ENCODE measurements at places on chromosomes 13 and 19.
A peak's percentile ranks its signal among the peaks of the same experiment; 100 is the strongest.

DNA sequence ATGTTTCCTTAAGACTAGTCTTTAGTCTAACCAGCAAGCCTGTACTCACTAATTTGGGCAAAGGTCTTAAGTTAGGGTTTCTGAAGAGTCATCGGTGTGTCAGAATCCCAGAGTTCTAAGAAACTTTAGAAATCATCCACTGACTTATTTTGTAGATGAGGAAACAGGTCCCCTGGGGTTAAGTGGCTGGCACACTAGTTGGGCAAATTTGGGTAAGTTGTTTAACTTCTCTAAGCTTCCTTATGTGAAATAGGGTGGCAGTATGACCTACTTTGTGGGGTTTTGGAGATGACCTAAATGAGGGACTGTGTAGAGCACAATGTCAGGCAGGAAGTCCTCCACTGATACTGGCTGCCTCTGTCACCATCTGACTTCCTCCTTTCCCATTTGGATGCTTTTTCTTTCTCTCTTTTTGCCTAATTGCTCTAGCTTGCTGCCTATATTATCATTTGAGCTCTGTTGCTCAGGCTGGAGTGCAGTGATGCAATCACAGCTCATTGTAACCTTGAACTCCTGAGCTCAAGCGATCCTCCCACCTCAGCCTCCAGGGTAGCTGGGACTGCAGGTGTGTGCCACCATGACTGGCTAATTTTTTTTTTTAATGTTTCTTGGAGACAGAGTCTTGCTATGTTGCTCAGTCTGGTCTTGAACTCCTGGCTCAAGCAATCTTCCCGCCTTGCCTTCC lies 2.3 kb downstream of the ADGRE3 start:
- no peaks in the 10 kb centered on the region for H3K27me3 ChIP-seq
- no peaks in the 10 kb centered on the region for H3K36me3 ChIP-seq
- no peak overlapping the region for H3K4me3 ChIP-seq
- H3K27ac ChIP-seq: no peak overlapping the region

GRCh38 chr19:18304208-18304457 lies 18.7 kb downstream of the LSM4 start:
- H3K36me3 ChIP-seq: peaks cover 3% of the 10 kb centered on the region
- H3K4me1 ChIP-seq: peaks cover 22% of the 10 kb centered on the region
- no peak for DNase-seq
- no peaks in the 10 kb centered on the region for H3K27me3 ChIP-seq
- peak overlapping the region; percentile 97 for H3K27ac ChIP-seq
- no peak overlapping the region for H3K4me3 ChIP-seq

GRCh38 chr19:661427-662196 lies 1.4 kb downstream of the RNF126 start:
- peaks cover 14% of the 10 kb centered on the region for H3K4me1 ChIP-seq
- peaks cover 7% of the 10 kb centered on the region for H3K36me3 ChIP-seq
- DNase-seq: no peak
- peak overlapping the region; percentile 75 for H3K27ac ChIP-seq
- no peaks in the 10 kb centered on the region for H3K27me3 ChIP-seq

- peaks cover 4% of the 10 kb centered on the region for H3K36me3 ChIP-seq
- no peak overlapping the region for H3K27ac ChIP-seq
- peaks cover 7% of the 10 kb centered on the region for H3K4me1 ChIP-seq
- no peak for DNase-seq
- no peaks in the 10 kb centered on the region for H3K27me3 ChIP-seq
- no peak overlapping the region for H3K4me3 ChIP-seq
Measured at GRCh38 chr19:41377977-41378709, 1.8 kb downstream of the TMEM91 start.

- peaks cover 20% of the 10 kb centered on the region for H3K27me3 ChIP-seq
- DNase-seq: no peak
- no peak overlapping the region for H3K27ac ChIP-seq
- H3K4me3 ChIP-seq: no peak overlapping the region
Measured at GRCh38 chr13:20264271-20265018, 32.3 kb upstream of the GJB6 start.

DNA sequence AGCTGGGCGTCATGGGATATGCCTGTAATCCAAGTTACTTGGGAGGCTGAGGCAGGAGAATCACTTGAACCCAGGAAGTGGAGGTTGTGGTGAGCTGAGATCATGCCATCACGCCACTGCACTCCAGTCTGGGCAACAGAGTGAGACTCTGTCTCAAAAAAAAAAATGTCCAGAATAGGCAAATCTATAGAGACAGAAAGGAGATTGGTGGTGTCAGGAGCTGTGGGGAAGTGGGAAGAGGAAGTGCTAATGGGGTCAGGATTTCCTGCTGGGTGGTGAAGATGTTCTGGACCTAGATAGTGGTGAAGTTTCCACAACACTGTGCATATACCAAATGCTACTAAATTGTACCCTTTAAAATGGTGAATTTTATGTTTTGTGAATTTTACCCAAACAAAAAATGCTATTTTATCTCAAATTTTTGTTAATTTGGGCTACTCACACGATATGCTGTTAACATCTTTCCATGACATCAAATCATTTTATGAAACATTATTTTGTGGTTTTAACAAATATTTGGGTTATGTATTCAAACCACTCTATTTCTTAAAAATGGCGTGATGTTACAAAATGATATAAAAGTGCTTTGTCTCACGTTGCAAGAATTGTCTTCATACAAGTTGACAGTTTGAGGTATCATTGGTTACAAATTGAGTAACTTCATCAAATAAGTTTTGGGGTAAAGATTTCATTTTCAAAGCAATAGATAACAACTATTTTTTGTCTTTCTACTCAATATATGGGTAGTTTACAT lies 7.4 kb upstream of the CYP4F3 start:
- DNase-seq: no peak
- H3K27me3 ChIP-seq: no peaks in the 10 kb centered on the region
- H3K27ac ChIP-seq: no peak overlapping the region
- H3K4me3 ChIP-seq: no peak overlapping the region
- no peaks in the 10 kb centered on the region for H3K36me3 ChIP-seq

- peaks cover 13% of the 10 kb centered on the region for H3K36me3 ChIP-seq
- no peaks in the 10 kb centered on the region for H3K27me3 ChIP-seq
- no peak for DNase-seq
- no peak overlapping the region for H3K4me3 ChIP-seq
Measured at GRCh38 chr19:31301306-31301980, 47.8 kb downstream of the TSHZ3 start.

- no peaks in the 10 kb centered on the region for H3K4me1 ChIP-seq
- no peaks in the 10 kb centered on the region for H3K36me3 ChIP-seq
- no peak for DNase-seq
- no peak overlapping the region for H3K27ac ChIP-seq
- no peaks in the 10 kb centered on the region for H3K27me3 ChIP-seq
Measured at GRCh38 chr13:102380012-102380411, 21.8 kb downstream of the FGF14 start.

DNA sequence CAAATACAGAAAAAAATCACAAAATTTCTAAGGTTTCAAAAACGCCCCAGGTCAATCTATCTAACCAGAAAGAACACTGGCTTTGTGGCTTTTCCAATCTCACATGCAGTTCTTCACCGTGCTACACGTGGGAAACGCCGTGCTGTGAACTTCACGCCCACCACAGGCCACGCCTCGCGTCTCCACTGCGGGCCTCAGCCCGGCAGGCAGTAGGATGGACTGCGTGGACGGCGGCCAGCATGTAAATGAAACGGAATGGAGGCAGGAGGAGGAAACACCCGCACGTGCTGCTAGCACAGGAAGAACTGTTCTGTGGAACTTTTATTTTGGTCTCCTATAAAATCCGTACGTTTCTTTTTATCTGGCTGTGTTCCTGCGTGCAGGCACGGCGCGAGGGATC lies 23.8 kb downstream of the ZNF787 start:
- H3K4me3 ChIP-seq: no peak overlapping the region
- no peak for DNase-seq
- no peaks in the 10 kb centered on the region for H3K27me3 ChIP-seq

DNA sequence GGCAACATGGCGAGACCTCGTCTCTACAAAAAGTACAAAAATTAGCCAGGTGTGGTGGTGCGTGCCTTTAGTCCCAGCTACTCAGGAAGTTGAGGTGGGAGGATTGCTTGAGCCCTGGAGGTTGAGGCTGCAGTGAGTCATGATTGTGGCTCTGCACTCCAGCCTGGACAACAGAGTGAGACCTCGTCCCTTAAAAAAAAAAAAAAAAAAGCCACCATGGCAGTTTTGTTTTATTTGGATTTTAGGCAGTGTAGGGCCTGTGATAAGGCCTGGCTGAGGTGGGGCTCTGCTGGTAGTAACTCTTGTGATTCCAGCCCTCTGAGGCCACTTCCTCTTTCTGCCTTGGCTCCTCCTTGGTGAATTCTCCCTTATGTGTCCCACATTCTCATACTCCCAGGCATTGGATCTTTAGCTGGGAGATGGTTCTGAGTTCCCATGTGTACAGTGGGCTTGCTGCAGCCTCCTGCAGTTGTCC lies 39.2 kb downstream of the GATAD2A start:
- H3K4me1 ChIP-seq: peaks cover 9% of the 10 kb centered on the region
- H3K4me3 ChIP-seq: no peak overlapping the region
- H3K27ac ChIP-seq: peak overlapping the region; percentile 2
- no peaks in the 10 kb centered on the region for H3K27me3 ChIP-seq
- peak; percentile 36 for DNase-seq
- H3K36me3 ChIP-seq: peaks cover 3% of the 10 kb centered on the region

DNA sequence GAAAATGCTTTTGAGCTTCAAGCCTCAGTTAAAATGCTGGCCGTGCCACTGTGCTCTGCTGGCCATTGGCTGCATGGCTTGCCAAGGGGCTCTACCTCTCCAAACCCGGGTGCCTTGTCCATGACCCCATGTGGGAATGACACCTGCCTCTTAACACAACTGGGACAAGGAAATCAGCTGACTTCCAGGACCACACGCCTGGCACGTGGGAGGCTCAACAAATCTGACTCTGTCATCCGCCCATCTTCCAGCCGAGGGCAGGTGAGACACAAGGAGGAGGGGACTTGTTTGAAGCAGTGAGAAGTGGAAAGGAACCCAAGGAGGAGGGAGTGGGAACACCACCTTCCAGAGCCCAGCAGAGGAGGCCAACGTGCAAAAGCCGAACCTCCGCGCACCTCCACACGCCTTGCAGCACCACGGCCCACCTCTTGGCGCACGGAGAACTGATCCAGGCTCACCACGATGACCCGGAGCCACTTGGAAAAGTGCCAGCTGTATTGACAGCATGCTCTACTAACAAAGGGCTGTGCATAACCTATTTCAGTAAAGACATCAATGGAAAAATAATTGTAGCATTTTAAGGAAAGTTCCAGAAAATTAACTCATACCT lies 38.3 kb downstream of the COL4A1 start:
- H3K27me3 ChIP-seq: no peaks in the 10 kb centered on the region
- H3K36me3 ChIP-seq: peaks cover 52% of the 10 kb centered on the region
- H3K4me1 ChIP-seq: peaks cover 28% of the 10 kb centered on the region
- DNase-seq: no peak
- no peak overlapping the region for H3K4me3 ChIP-seq
- no peak overlapping the region for H3K27ac ChIP-seq

- no peaks in the 10 kb centered on the region for H3K27me3 ChIP-seq
- no peak overlapping the region for H3K4me3 ChIP-seq
- H3K36me3 ChIP-seq: peaks cover 62% of the 10 kb centered on the region
- H3K4me1 ChIP-seq: no peaks in the 10 kb centered on the region
- DNase-seq: no peak
Measured at GRCh38 chr19:7467009-7467989, 21.5 kb downstream of the PEX11G start.

DNA sequence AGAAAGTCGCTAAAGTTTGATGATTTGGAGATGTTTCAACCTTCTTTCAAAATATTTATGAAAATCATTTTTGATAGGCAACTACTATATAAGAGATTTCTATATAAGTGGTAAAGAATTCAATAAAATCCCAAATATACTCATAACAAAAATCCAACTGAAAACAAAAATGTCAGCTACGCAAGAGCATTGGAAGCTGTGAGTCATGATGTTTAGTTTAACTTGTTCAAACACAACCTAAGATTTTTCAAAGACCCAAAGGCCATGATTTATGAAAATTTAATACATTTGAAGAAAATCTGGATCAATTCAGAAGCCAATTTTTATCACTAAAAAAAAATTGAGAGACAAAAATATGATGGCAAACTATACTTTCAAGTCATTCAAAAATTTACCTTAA lies 226.6 kb downstream of the MZT1 start:
- H3K27me3 ChIP-seq: no peaks in the 10 kb centered on the region
- H3K27ac ChIP-seq: no peak overlapping the region
- H3K4me1 ChIP-seq: no peaks in the 10 kb centered on the region
- no peak for DNase-seq
- no peak overlapping the region for H3K4me3 ChIP-seq

DNA sequence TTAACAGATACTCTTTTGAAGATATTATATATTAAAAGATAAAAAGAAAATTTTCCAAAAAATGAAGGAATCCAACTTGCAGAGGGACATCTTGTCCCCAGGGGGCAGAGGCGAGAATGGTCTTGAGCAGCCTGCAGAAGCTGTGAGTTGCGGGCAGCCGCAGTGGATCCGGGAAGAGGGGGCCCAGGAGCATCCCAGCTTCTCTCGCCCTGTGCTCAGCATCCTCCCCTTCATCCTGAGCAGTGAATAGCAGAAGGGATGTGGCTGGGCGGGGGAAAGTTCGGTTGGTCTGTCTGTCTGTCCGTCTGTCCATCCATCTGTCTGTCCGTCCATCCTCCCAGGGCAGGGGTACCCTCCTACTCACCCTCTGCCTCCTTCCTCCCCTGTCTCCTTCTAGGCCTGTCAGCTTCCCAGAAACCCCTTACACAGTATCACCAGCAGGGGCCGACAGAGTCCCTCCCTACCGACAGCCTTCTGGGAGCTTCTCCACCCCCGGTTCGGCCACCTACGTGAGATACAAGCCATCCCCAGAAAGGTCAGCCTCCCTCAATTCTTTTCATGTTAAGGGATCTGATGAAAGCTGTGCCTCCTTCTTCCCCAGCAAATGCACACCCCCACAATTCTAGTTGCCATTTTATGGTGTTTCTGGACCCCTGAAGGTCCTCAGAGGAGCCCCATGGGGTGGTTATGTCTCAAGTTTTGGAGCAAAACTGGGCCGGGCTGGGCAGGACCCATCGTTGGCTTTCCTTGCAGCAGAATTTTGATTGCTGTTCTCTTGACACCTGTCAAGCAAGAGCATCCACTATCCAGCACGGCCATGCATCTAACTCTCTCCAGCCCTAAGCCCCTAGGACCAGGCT lies 81.6 kb downstream of the DPF1 start:
- no peaks in the 10 kb centered on the region for H3K4me1 ChIP-seq
- no peak overlapping the region for H3K27ac ChIP-seq
- no peak overlapping the region for H3K4me3 ChIP-seq

DNA sequence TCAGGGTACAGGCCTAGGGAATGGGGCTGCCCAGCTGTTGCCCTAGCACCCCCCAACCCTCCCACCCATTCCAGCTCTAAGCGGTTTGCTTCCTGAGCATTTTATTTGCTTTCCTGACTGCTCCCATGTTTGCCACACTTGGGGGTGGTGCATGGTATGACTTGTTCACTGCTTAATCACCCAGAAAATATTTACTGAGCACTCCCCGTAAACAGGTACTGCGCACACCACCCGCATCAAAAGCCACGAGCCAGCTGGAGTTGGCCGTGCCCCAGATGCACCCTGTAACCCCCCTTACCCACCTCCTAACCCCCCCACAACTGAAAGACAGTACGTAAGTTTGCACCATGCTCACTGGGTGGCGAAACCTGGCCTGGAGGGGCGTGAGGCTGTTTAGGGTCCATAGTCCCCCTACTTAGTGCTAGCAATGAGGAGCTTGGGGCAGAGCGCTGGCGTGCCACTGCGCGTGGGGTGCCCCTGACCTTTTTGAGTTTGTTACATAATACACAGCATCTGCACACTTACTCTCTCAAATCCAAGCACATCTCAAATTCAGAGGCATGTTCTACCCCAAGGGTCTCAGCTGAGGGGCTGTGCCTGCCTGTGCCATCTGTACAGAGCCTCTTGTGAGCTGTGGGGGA lies 29.8 kb downstream of the DPF1 start:
- H3K27ac ChIP-seq: no peak overlapping the region
- peaks cover 19% of the 10 kb centered on the region for H3K36me3 ChIP-seq
- DNase-seq: no peak
- no peaks in the 10 kb centered on the region for H3K4me1 ChIP-seq
- H3K4me3 ChIP-seq: no peak overlapping the region
- no peaks in the 10 kb centered on the region for H3K27me3 ChIP-seq

Measured in IMR-90 (cell line).